NCI-H1105 (cell line): ENCODE measurements at places on chromosomes 2 and 18.

DNA sequence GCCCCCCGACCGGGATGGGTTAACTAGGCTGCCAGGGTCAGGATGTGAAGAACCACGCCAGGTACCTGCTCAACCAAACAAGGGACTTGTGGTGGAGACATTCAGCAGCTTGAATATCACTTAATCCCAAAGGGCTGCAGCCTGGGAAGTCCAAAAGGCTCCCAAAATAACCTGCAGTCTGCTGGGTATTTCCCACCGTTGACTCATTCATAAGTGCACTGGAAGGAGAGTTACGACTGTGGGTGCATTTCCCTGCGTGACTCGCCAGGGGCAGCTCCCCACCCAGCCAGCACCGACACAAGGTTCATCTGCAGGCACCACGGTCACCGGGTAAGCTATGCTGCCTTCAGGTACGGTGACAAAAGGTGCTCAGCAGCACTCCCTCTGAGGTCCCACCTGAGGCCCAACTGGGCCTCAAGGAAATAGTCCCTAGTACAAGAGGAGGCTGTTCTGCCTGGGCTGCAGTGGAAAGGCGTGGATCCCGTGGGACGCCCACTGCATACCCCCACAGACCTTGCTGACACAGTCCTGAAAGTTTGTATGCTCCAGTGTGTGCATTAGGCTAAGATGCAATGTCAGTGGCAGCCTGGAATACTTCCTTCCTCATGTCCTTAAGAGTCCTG lies 86.5 kb downstream of the UXS1 start:
- no peak for DNase-seq

GRCh38 chr2:177550264-177551200 lies 158.0 kb downstream of the AGPS start:
- DNase-seq = no peak

DNA sequence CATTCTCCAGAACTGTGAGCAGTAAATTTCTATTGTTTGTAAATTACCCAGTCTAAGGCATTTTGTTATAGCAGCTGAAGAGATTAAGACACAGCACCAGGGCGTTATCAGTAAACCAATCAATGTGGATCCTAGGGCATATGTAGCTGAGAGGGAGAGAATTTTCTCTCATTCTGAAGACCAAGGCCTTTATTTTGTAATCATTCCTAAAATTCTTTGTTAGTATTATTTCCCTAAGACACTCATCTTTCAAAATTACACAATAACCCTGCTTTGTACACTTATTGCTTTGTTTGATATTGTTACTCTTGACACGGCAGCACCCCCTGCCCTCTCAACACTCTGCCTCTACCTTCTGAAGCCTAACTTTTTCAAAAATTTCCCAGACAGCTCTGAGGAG lies 419.1 kb downstream of the SLC4A3 start:
- no peak for DNase-seq

GRCh38 chr18:48929941-48930713 lies 20.6 kb downstream of the SMAD7 start:
- no peak for DNase-seq

DNA sequence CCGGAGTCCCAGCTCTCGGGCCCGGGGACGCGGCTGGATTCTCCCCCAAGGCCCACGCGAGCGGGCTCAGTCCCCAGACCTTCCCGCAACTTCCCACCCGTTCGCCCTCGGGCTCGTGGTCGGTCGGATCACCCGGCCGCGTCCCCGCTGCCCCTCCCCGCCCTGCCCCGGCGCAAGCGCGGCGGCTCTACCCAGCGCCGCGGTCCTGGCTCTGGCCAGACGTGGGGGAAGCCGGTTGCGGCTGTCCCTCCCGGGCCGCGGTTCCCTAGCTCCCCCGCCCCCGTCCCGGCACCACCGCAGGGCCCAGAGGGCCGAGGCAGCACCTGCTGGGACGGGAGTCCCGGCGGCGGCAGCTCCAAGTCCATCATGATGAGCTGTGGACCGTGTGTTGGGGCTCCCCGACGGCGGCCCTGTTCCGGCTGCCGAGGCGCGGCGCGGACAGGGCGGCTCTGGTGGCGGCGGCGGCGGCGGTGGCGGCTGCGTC lies 276 bp downstream of the NFE2L2 start:
- DNase-seq = no peak

DNA sequence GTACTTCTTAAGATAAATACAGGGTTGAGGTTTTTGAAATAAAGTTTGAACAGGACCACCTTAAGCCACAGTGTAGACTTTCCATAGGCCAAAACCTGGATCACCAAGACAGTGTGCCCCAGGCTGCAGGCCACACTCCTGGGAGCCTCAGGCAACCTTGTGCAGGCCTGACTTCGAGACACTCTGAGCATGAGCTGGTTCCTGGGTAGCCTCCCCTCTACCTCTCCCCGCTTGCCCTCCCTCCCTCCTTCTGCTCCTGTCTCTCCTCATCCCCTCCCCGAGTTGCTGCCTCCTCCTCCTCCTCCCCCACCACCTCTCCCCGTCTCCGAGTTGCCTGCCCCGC lies 10.6 kb upstream of the PROC start:
- DNase-seq = no peak

DNA sequence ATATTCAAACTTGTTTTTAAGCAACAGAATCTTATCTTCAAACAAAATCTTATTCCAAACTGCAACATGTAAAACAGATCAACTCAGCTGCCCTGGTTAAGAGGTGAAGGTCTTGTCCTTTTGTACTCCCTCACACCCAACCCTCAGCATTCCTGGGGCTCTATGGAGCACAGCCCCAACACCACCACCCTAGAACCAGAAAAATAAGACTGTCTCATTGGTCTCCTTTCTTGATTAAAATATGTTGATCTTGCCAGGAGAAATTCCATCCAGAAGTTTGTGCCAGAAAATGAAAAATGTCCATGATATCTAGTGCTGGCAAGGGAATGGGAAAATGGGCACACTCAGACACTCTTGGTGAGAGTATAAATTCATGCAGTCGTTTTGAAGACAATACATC lies 62.1 kb upstream of the TMEM17 start:
- no peak for DNase-seq

DNA sequence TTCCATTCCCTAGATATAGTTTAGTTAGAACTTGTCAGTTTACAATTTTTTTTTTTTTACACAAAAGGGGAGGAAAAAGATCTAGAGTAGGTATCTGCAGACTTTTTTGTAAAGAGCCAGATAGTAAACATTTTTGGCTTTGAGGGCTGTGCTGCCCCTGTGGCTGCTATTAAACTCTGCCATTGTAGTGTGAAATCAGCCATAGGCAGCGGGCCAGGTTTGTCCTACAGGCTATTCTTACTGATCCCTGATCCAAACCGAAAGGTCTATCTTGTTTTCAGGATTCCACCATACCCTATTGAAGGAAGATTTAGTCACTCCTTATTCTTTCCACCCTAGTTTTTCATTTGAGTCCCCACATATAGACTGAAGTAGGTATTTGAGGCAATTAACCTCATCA lies 203.4 kb downstream of the RND3 start:
- no peak for DNase-seq

DNA sequence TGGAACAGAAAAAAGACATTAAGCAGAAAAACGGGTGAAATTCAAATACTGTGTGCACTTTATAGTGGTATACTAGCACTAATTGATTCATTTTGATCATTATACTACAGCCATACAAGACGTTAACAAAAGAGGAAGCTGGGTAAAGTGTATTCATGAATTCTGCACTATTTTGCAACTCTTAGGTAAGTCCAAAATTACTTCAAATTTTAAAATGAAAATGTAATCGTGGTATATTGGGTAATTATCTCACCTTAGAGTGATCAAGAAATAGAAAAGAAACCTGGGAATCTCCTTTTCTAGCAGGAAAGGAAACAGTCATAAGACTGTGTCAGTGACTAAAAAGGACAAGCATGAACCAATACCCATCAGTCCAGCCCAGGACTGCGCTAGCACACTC lies 5.4 kb downstream of the TGFBRAP1 start:
- DNase-seq = no peak

DNA sequence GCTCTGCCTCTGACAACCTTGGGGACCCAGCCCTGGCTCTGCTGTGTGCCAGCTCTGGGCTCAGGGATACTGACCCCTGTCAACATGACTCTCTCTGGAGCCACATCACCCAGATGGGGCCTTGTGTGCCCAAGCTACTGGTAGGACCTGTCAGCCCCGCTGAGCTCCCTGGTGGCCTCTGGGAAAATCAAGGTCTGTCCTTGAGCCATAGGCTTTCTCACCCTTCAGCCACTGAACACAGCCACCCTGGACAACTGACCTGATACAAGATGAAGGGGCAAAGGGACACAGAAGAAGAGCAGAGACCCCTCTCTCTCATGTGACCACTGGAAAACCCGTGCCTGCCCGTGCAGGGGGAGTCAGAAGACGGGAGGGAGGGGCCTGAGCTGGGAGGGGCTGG lies 7.8 kb downstream of the CCDC74A start:
- DNase-seq = no peak

DNA sequence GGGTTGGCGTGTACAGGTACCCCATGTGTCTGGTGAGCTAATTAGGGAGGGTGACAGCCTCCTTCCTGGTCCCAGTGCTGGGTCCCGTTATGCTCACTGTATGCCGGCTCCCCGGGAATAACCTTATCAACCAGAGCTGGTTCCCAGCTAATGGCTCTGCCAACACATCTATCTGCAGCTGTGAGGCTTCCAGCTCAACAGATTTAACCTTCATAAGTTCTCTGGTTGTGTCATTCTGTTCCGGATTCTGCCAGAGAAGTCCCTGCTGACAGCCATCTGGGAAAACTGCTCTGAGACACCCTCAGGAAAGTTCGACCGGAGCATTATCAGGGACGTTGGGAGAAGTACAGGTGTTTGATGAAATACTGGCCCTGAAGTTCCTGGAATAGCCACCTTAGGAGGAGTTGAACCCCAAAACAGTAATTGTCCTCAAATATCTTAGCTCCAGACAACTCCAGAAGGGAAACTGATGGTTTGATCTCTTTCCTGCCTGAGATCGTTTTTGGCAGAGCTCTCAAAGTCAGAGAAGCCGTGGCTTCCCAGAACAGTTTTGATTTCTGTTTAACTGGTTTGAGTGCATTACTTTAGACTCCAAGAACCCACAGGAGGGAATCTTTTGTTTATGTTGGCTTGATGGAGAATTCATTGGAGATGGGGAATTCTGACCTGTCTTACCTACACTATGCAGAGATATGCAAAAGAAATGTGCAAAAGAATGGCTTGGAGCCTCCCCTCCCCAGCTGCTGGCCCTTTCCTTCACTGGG lies 39.4 kb upstream of the TXNDC2 start:
- DNase-seq = no peak

- DNase-seq = no peak
Measured at GRCh38 chr2:15047184-15047583, 414.7 kb downstream of the LRATD1 start.

DNA sequence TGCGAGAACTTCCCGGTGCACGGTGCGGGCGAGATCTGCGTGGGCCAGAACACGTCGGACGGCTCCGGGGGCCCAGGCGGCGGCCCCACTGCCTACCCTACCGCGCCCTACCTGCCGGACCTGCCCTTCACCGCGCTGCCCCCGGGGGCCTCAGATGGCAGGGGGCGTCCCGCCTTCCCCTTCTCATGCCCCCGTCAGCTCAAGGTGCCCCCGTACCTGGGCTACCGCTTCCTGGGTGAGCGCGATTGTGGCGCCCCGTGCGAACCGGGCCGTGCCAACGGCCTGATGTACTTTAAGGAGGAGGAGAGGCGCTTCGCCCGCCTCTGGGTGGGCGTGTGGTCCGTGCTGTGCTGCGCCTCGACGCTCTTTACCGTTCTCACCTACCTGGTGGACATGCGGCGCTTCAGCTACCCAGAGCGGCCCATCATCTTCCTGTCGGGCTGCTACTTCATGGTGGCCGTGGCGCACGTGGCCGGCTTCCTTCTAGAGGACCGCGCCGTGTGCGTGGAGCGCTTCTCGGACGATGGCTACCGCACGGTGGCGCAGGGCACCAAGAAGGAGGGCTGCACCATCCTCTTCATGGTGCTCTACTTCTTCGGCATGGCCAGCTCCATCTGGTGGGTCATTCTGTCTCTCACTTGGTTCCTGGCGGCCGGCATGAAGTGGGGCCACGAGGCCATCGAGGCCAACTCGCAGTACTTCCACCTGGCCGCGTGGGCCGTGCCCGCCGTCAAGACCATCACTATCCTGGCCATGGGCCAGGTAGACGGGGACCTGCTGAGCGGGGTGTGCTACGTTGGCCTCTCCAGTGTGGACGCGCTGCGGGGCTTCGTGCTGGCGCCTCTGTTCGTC lies 1.7 kb downstream of the FZD7 start:
- no peak for DNase-seq

DNA sequence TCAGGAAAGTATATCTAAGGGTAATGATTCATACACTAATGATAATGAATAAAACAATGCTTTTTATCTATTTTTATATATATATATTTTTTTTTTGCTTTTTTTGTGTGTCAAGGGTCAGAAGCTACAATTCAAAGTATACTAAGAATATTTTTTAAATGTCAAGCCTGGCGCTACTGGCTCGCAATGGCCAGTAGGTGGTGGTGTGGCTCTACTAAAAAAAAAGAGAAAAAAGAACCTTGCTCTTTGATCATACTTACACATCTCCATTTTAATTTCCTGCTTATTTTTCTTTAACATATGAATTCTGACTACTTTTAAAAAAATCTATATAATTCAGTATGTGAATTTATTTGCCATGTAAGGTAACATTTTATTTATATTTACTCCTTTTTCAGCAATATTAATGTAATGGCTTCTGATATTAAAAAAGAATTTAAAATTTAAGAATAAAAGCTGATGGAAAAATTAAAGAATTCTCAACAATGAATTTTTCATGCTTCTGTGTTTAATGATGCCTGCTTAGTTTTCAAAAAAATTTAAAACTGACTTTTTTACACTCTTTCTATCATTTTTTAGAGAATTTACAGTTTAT lies 232.9 kb downstream of the GULP1 start:
- DNase-seq = peak; percentile 16

DNA sequence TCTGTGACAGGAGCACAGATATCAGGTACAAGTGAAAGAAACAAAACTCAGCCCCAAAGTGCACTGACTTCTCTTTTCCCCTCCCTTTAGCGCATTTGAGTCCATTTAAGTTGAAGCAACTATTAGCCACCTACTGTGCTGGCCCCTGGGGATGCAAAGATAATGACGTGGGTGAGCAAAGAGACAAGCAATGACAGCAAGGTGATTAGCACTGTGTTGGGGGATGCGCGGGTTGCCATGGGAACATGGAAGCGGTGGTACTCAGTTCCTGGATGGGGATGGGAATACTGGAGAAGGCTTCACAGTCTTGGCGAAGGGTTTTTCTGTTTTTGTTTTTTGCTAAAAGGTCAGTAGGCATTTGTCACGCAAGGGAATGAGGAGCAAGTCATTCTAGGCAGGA lies 205.8 kb downstream of the LDLRAD4 start:
- no peak for DNase-seq

- no peak for DNase-seq
Measured at GRCh38 chr18:13163167-13163927, 55.2 kb upstream of the LDLRAD4 start.

- no peak for DNase-seq
Measured at GRCh38 chr2:220280736-220281135, 653.3 kb downstream of the SLC4A3 start.

GRCh38 chr18:43389163-43389562 lies 111.9 kb upstream of the SYT4 start:
- DNase-seq = no peak

GRCh38 chr2:84946204-84947009 lies 24.6 kb upstream of the KCMF1 start:
- DNase-seq = no peak
